Activated CD8-positive, alpha-beta memory T cell treated with anti-CD3 and anti-CD28 coated beads for 48 hours (primary cell): ENCODE measurements at places on chromosomes 3 and 15.

- no peak for DNase-seq
Measured at GRCh38 chr15:55106155-55106554, 90.6 kb downstream of the RSL24D1 start.

GRCh38 chr3:111593666-111594065, 1.5 kb downstream of the ZBED2 start:
- no peak for DNase-seq

DNA sequence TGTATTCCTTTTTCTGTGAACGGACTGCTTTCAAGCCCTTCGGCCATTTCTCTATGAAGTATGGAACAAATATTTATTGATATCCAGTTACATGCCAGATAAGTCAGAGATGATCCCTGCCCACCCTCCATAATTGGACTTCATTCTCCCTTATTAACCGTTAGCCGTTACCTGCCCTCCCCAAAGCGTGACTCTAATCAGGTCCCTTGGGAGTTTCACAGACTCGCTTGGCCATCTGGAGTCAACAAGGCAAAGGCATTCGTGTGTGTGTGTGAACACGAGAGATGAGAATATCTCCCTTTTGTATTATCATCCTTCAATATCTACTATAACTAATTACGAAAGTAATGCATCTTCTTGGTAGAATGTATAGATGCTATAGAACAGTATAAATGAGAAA, 314.5 kb downstream of the TLE3 start:
- no peak for DNase-seq

- no peak for DNase-seq
Measured at GRCh38 chr3:27686642-27687041, 35.5 kb downstream of the EOMES start.

DNA sequence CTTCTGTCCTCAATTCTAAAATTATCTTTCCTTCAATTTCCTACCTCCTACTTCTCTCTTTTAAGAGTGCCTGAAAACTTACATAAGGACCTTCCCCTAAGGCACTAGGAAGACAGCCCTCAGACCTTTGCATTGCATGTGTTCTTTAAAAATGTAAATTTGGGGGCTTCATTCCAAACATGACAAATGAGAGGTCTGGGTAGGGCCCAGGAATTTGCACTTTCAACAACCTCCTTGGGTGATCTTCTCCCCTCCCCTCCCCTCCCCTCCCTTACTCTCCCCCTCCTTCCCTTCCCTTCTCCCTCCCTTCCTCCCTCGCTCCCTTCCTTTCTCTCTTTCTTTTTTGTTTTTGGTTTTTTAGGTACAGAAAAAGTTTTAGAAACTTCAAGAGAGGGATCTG, 18.7 kb downstream of the USF3 start:
- DNase-seq = no peak

DNA sequence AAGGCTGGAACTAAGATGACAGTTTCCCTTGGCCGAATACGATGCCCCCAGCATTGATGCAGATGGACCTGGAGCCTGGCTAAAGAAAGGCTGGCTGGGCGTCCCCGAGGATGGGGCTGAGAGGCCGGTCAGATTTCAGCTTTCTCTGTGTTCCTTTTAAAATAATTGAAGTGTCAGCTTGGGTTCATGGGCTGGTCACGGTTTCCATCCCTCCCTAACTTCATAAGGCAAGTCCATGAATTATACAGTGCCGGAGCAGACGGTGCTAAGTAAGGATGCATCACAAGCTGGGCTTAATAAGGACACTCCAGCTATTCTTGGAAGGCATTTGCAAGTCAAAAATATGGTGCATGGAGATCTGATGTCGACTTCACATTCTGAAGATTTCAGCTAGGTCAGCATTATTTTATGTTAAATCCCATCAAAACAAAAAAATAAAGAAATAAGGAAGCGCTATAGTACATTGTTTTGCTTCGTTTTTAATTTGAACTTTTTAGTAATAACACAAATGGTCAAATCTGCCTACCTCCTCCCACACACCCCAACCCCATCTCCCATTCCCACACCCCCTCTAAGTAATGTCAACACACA, 220.8 kb downstream of the RPLP1 start:
- no peak for DNase-seq

- no peak for DNase-seq
Measured at GRCh38 chr15:48966595-48967301, 3.0 kb upstream of the SHC4 start.

- no peak for DNase-seq
Measured at GRCh38 chr3:13079510-13079909, 6.3 kb upstream of the IQSEC1 start.

DNA sequence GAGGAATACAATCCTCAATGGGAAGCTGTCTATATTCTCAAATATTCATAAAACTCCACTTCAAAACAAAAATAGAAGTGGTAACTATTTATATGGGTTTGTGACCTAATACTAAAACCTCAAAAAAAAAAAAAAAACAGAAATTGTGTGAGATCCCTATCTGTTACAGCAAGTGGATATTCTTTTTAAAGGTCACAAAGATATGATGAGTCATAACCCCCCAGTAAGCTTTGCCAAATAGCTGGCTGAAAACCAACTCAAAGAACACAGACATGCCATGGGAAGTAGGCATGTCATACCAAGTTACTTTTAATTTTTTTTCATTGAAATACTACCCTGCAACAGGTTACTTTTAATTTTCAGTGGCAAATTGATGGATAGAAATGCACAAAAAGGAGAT, 62.5 kb downstream of the CBLB start:
- DNase-seq = no peak

DNA sequence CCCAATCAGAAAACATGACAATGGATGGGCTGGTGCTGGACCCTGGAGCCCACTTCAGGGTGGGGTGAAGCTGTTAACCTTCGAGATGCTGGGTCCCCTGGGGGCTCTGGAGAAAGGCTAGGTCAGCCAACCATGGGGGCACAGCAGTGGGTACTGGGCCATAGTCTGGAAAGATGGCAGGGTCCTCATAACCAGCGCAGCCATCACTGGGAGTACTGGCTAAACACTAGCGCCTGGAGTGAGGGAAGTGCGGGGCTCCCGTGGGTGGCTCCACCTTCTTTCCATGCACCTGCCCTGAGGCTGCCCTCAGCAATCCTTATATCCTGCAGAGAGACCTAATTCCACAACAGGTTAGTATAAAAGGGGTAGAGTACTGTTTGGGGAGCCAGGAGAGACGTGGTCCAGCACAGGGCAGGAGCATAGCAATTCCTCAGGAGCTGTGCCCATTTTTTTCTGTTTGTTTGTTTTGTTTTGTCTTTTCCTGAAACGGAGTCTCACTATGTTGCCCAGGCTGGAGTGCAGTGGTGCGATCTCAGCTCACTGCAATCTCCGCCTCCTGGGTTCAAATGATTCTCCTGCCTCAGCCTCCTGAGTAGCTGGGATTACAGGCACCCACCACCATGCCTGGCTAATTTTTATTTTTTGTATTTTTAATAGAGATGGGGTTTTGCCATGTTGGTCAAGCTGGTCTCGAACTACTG, 122.6 kb upstream of the MEF2A start:
- no peak for DNase-seq
